Suppressor macrophage treated with lipopolysaccharide for 4 hours (primary cell): ENCODE measurements at places on chromosomes 1 and 21.
A peak's percentile ranks its signal among the peaks of the same experiment; 100 is the strongest.

- no peak for DNase-seq
These were observed 50.6 kb downstream of the ACP6 start for GRCh38 chr1:147619741-147620140.

- no peak for DNase-seq
These were observed 3.5 kb downstream of the RO60 start for GRCh38 chr1:193062698-193063463.

- no peak for DNase-seq
These were observed 8.5 kb upstream of the WDR47 start for GRCh38 chr1:109050228-109050995.

- DNase-seq, result no peak
These were observed 18.3 kb upstream of the NGF start for GRCh38 chr1:115356356-115356755.

- no peak for DNase-seq
These were observed 546 bp upstream of the ZNF697 start for GRCh38 chr1:119648620-119649004.

DNA sequence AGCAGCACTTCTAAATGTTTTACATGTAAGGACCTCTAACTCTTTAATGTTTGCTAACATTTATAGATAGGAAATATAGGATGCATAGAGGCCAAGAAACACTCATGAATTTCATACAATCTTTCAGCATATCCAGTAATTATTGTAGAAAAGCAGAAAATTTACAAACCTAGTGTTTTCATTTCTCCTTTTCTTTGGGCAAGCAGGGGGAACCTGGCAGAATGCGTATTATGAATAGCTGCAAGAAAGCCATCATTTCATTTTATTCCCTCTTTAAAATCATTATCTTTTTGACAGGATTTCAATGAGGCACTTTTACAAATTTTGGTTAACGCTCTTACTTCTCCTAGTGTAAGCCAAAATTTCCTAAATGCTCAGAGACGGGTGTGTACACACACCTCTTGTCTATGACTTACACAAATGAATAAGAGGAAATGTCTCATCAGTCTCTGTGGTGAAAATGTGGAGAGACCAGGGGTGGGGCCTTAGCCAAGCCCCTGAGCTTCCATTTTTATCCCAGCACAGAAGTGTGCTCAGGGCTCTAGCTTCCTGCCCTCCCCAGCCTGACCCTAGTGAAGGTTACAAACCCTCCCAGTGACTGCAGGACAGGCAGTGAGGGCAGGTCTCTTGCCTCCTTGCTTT, 91.6 kb downstream of the LRRC8C start:
- peak; percentile 85 for DNase-seq

DNA sequence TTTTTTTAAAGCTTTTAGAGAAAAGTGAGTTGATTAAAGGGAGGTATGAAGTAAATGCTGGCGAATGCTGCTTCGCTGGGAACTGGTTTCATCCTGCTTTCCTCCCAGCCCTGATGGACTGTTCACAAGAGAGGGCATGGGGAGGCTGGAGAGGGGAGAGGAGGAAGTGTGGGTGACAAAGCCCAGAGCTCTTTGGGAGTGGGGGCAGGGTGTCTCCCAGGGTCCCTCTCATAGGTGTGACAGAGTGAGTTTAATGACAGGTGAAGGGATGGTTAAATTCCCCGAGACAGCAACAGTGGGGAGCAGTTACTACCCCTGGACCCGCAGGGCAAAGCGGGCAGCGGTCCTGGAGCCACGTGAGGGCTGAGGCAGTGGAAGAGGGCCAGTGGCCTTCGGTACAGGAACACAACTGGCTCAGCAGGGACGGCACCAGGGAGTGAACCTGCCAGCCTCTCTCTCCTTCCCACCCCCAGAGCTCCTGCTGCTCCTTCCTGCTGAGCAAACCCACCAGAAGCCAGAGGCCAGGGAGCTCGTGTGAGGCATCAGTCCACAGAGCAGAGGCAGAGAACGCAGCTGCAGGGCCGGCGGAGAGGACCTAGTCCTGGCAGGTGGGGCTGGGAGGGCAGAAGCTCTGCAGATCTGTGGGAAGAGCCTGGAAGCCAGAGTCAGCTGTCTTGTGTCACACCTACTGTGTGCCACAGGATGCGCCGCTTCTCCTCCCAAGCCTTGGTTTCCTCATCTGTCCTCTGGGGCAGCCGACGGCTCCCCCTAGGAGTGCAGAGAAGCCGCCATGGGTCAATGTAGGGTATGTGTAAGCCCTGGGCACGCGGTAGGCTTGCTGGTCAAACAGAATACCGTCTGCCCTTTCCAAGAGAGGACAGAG, 20.9 kb upstream of the LRP8 start:
- no peak for DNase-seq

GRCh38 chr1:226976276-226976977, 36.3 kb downstream of the COQ8A start:
- no peak for DNase-seq

GRCh38 chr1:225651872-225652728, 823 bp downstream of the ENAH start:
- DNase-seq, result no peak

GRCh38 chr1:201466492-201466891, 2.5 kb downstream of the PHLDA3 start:
- DNase-seq, result peak; percentile 54

- DNase-seq, result no peak
These were observed 165.3 kb upstream of the DPYD start for GRCh38 chr1:98086156-98086555.

GRCh38 chr1:160953030-160953429, 1.6 kb downstream of the ITLN2 start:
- no peak for DNase-seq

- DNase-seq, result no peak
These were observed 39.2 kb downstream of the CAMK2N1 start for GRCh38 chr1:20446796-20447195.

DNA sequence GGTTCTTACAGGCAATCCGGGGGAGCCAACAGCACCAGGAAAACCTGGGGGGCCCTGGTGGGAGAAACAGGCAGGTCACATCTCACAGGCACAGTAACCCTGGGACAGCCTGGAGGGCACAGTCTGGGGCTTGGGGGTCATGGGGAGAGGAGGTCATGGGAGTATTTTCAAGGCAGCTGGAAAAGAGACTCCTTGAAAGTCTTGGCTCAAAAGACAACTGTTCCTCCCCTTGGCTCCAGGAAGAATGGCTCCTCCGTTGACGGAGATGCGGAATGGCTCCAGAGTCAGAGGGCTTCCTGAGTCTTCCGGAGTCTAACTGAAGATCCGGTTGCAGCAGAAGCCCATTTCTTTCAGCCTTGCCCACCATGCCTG, 25.9 kb upstream of the PEF1 start:
- DNase-seq, result no peak

DNA sequence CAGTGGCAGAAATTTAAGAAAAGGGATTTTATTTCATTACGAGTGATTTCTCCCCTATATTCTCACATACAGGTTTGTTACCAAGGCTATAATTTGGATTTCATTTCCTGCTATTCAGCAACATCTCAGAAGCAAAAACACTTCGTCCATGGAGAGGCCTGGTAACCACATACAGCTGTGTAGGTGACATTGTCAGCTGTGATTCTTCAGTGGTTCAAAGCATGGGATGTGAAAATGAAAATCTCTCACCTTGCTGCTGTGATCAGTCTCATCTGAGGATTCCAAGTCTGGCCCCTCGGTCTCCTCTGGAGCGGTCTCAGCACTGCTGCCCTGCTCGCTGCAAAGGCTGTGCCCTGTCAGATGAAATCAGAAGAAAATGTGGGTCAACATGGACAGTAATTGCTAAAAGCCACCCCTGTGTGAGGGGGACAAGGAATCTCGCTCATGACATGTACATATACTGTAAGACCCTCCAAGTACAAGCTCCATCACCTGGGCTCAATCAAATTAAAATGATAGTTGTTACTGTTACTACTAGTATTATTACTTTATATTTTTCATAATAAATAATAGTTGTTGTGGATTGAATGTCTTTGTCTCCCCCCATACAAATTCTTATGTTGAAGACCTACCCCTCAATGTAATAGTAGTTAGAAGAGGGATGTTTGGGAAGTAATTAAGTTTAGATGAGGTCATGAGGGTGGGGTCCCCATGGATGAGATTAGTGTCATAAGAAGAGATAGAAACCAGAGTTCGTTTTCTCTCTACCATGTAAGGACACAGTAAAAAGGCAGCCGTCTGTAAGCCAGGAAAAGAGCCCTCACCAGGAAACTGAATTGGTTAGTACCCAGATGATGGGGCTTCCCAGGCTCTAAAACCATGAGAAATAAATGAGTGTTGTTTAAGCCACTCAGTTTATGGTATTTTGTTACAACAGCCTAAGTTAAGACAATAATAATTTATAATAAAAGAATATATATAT, 126.7 kb upstream of the KRTAP19-8 start:
- no peak for DNase-seq

DNA sequence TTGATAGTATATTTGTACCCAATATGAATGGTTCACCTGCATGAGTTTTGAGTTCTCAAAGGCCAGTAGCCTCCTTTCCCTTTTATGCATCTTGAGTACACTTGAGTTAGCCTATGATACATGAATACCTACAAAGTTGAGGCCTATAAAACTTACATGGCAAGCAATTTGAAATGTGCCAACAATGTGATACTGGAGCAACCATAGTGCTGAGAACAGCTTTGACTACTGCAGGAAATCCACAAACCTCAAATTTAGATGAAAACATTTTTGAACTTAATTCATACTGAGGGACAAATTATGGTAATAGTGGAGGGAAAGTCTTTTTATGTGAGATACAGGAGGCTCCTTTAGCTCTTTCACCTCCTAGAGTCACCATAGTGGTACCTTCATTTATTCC, 37.4 kb downstream of the LEPR start:
- DNase-seq, result no peak

DNA sequence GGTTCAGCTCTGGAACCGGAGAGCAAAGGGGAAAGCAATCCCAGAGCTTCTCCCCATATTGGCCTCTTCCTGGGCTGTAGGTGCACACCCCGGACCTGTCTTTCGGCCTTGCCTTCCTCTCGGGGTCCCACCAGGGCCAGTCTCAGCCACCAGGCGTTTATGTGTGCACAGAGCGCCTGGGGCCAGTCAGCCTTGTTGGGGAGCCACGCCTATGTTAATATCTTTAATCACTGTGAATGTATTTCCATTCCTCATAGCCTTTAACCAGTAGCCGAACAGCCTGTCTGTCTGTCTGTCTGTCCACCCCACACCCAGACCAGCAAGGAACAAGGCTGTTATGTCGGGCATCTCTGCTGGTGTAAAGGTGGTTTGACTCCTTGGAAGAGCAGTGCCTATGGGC, 18.8 kb downstream of the KCNC4 start:
- no peak for DNase-seq

- no peak for DNase-seq
These were observed 44.9 kb downstream of the SSBP3 start for GRCh38 chr1:54361342-54361741.

GRCh38 chr1:156845055-156845952, 13.6 kb downstream of the INSRR start:
- DNase-seq, result no peak

DNA sequence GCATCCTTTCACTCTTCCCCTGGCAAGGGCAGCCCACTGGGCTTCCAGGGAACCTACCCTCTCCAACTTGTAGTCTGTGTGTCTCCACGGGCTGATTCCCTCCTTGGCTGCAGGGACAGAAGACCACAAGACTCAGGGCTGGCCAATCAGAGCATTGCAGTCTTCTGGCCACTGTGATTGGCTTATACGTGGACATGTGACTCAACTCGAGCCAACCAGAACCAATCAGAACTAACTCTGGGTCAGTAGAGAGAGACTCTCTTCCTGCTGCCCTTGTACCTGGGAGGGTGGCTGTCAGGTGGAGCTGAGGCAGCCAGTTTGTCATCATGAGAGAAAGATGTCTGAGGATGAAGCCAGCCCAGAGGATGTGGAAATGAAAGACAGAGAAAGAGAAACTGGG, 64.0 kb downstream of the DHRS3 start:
- no peak for DNase-seq

DNA sequence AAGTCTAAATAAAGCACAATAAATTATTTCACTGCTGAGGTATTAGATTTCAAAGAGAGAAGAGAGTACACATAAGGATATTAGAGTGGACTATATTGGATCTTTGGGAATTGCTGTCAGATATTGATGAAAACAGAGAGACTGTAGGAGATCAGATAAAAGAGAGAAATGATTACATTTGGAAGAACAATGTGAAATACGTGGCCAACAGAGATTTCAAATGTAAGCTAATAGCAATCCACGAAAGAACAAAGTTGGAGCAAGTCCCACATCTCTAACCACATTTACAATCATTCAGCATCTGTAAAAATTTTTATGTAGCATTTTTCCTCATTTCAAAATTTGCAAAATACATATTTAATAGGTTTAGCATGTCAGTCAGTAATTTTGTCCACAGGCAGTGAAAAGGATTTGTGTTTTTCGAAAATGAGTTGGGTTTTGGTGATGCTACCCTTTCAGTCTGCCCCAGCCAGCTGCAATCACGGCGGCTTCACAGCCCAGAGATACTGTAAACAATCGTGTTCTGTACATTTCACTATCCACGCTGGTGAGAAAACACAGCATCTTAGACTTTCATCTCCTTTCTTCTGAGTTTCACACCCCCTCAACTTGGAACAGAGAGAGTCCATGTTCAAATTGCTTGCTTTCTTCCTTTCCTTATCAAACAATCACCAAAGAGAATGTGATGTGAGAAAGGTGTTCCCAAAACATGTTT, 209.1 kb upstream of the LYPLAL1 start:
- no peak for DNase-seq

GRCh38 chr1:39732730-39733129, 6.0 kb upstream of the PPIE start:
- no peak for DNase-seq

DNA sequence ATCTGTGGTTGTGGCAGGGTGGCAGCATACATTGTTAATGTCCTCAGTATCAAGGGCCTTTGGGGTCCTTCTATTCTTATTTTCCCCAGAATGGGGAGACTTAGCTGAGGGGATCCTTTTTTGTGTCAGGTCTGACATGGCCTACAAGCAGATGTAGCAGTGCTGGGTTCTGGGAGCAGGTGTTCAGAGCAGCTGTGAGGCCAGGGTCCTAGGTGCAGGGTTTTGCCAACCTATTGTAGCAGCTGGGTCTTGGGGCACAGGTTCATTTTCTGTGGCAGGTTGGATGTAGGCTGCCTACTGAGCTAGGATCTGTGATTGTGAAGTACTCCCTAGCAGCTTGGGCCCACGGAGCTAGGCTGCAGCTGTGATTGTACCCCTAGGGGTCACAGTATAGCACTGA, 60.1 kb downstream of the DIPK1A start:
- no peak for DNase-seq

- DNase-seq, result no peak
These were observed 83.7 kb downstream of the PROX1 start for GRCh38 chr1:214071469-214071868.

DNA sequence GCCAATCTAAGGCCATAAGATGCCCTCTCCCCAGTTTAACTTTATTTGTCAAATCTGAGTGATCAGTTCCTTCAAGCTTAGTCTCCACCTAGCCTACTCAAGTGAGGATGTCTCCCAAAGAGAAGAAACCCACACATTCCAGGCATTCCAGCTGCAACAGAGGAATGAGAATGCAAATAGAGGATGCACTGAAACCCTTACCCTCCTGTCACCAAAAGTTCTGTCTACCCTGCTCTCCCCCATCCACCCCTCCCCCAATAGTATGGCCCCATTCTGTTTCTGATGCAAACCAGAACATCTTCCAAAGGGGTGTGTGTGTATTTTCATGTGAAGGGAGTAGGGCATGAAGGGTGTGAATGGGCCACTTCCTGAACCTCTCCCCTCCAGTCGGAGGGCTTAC, 3.0 kb downstream of the DUSP23 start:
- no peak for DNase-seq

GRCh38 chr1:94798054-94798453, 22.1 kb upstream of the SLC44A3 start:
- no peak for DNase-seq
